A549 treated with DMSO at 1 μM for 4 hours (cell line): ENCODE measurements at places on chromosomes 2 and 18. TPM values are rescaled to one million over a fixed set of nuclear protein-coding genes. Genes with fewer than 3 reads are reported as not detected.

NPHP1 gene
- total RNA-seq, result 7.2 to 9.0 TPM (median 8.3 TPM) in 5 replicates

OBSL1 gene
- 17.7 to 24.2 TPM (median 20.1 TPM) in 5 replicates for total RNA-seq

CNTNAP5 gene
- not detected in 5 replicates for total RNA-seq

ORC4 gene
- total RNA-seq, result 26.0 to 43.0 TPM (median 35.7 TPM) in 5 replicates

GRHL1 gene
- total RNA-seq, result 1.2 to 1.7 TPM (median 1.2 TPM) in 5 replicates

ANKAR gene
- 1.0 to 1.6 TPM (median 1.4 TPM) in 5 replicates for total RNA-seq

LRRTM4 gene
- total RNA-seq, result not detected in 5 replicates

SCN3A gene
- 0.01 to 0.07 TPM in 2 of 5 replicates, not detected in the others for total RNA-seq

OLA1 gene
- total RNA-seq, result 110 to 145 TPM (median 136 TPM) in 5 replicates

VWA3B gene
- total RNA-seq, result 0.10 TPM in 1 of 5 replicates, not detected in the others

ABCG5 gene
- total RNA-seq, result not detected in 5 replicates
